Left kidney (tissue), 8 donors: ENCODE measurements at places on chromosomes 2 and 18. TPM values are rescaled to one million over a fixed set of nuclear protein-coding genes. Genes with fewer than 3 reads are reported as not detected.
A peak's percentile ranks its signal among the peaks of the same experiment; 100 is the strongest.

- DNase-seq: no peak
Measured at GRCh38 chr2:176997074-176997791, 215.4 kb upstream of the HNRNPA3 start.

GRCh38 chr2:108845923-108846322 lies 59.4 kb downstream of the CCDC138 start:
- no peak for DNase-seq

Gene SNED1
- polyA plus RNA-seq: 8.2 TPM

DNA sequence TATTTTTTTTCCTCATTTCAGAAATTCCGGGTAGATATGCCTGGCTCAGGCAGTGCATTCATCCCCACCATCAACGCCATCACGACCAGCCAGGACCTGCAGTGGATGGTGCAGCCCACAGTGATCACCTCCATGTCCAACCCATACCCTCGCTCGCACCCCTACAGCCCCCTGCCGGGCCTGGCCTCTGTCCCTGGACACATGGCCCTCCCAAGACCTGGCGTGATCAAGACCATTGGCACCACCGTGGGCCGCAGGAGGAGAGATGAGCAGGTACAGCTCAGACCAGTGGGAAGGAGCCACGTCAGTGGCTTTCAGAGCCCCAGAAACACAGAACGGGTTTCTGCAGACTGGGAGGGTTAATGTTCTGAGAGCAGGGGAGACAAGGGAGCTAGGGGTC lies 11.4 kb downstream of the FOSL2 start:
- DNase-seq: no peak

DNA sequence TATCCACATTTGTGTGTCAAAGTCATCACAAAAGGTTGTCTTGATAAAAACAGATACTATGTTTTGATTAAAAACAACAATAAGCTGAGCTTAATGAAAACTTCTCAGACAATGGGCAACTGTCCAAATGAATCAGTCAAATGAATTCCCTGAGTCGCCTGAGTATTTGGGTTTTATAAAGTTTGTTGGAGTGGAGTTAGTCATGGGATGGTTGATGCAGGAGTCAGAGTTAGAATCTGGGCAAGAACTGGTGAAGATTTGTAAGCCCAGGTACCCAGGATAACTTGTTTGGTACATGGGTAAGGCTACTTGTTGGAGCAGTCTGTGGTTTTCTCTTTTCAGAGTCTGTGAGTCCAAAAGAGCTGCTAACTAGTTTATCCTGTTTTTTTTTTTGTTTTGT lies 34.4 kb upstream of the RAPGEF4 start:
- no peak for DNase-seq

- no peak for DNase-seq
Measured at GRCh38 chr2:69830045-69830905, 815 bp downstream of the GMCL1 start.

DNA sequence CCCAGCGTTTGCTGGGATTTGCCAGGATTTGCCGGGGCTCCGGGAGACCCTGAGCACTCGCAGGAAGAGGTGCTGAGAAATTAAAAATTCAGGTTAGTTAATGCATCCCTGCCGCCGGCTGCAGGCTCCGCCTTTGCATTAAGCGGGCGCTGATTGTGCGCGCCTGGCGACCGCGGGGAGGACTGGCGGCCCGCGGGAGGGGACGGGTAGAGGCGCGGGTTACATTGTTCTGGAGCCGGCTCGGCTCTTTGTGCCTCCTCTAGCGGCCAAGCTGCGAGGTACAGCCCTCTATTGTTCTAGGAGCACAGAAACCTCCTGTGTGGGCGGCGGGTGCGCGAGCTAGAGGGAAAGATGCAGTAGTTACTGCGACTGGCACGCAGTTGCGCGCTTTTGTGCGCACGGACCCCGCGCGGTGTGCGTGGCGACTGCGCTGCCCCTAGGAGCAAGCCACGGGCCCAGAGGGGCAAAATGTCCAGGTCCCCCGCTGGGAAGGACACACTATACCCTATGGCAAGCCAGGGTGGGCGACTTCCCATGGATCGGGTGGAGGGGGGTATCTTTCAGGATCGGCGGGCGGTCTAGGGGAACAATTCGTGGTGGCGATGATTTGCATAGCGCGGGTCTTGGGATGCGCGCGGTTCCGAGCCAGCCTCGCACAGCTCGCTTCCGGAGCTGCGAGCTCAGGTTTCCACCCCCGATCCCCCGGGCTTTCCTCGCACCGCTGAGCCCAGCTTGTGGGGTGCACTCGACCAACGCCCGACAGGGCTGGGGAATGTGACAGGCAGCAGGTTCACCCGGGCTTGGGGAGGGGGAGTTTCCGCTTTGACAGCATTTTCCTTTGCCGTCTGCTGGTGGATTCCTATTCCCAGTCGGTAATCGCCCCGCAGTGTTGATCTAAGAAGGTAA lies 2.8 kb downstream of the ONECUT2 start:
- no peak for DNase-seq

DNA sequence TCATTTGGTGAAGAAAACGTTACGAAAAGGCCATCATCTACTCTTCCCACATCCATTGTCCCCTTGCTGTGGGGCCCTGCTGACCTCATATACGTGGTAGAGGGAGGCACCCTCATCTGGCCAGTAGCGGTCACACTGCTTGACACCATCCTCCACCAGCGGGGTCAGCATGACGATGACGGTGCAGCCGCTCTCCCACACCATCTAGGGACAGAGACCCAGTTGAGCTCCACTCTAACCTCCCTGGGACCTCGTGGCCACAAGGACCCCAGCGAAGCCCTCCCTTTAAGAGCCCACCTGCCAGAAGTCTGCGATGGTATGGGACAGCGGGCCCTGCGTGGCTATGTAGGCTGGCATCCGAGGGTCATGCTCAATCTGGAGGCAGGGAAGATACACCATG lies 13.1 kb downstream of the PTPRN start:
- no peak for DNase-seq

DNA sequence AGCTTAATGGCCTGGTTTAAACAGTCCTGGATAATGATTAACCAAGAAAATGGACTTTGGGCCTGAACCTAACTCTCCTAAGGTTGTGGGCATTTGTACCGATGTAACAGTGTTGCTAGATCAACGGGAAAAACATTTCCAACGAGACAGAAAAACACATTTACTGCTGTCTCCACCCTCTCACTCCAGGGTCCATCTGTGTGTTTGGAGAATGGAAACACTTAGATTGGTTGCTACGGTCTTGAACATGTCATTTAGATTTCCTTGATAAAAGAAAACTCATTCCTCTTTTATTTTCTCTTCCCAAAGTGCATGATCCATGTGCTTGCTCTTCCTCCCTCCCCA lies 88.0 kb downstream of the SOCS6 start:
- DNase-seq: peak; percentile 50

Gene IL1F10
- polyA plus RNA-seq: not detected

- no peak for DNase-seq
Measured at GRCh38 chr2:18519914-18520450, 40.5 kb downstream of the RDH14 start.

Gene REG1A
- not detected for polyA plus RNA-seq
